ENCODE measurements at places on chromosomes 1 and 21. TPM values are rescaled to one million over a fixed set of nuclear protein-coding genes. Genes with fewer than 3 reads are reported as not detected.
A peak's percentile ranks its signal among the peaks of the same experiment; 100 is the strongest.

The PDC gene
- total RNA-seq: not detected

The MORC3 gene
- total RNA-seq: 21.7 TPM

The LDLRAD1 gene
- total RNA-seq: not detected

The TMEM63A gene
- 1.3 TPM for total RNA-seq

The FAM177B gene
- not detected for total RNA-seq

The SYDE2 gene
- total RNA-seq: 2.8 TPM

The CD5L gene
- total RNA-seq: not detected

The GPR157 gene
- 3.1 TPM for total RNA-seq

The OR2L13 gene
- not detected for total RNA-seq

GRCh38 chr1:190179817-190180216, 297.8 kb downstream of the BRINP3 start:
- DNase-seq: no peak

GRCh38 chr1:198186916-198187580, 30.2 kb downstream of the NEK7 start:
- DNase-seq: no peak

DNA sequence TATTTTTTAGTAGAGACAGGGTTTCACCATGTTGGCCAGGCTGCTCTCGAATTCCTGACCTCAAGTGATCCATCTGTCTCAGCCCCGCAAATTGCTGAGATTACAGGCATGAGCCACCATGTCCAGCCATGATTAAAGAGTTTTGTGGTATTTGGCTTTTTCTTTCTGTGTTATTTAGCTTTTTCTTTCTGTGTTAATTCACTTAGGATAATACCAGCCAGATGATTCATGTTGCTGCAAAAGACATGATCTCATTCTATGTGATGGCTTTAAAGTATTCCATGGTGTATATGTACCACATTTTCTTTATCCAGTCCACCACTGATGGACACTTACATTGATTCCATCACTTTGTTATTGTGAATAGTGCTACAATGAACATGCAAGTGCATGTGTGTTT, 1135.2 kb downstream of the AMY1C start:
- no peak for DNase-seq

DNA sequence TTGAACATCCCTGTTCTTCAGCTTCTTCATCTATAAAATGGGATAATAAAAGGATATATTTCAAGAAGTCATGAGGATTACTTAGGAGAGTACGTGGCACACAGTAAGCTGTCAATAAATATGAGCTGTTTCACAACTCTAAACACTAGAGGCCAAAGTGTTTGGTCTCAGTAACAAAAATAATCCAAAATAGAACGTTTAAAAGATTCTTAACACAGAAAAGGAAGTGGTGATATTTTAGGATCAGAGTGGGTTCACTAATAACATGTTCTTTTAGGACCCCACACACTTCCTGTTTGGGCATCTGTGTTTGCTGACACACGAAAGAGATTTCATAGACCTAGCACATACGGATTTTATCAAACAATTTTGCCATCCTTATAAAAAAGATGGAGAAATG, 32.9 kb downstream of the TNFSF18 start:
- no peak for DNase-seq

- no peak for DNase-seq
These were observed 10.1 kb downstream of the VAV3 start for GRCh38 chr1:107954719-107955415.

DNA sequence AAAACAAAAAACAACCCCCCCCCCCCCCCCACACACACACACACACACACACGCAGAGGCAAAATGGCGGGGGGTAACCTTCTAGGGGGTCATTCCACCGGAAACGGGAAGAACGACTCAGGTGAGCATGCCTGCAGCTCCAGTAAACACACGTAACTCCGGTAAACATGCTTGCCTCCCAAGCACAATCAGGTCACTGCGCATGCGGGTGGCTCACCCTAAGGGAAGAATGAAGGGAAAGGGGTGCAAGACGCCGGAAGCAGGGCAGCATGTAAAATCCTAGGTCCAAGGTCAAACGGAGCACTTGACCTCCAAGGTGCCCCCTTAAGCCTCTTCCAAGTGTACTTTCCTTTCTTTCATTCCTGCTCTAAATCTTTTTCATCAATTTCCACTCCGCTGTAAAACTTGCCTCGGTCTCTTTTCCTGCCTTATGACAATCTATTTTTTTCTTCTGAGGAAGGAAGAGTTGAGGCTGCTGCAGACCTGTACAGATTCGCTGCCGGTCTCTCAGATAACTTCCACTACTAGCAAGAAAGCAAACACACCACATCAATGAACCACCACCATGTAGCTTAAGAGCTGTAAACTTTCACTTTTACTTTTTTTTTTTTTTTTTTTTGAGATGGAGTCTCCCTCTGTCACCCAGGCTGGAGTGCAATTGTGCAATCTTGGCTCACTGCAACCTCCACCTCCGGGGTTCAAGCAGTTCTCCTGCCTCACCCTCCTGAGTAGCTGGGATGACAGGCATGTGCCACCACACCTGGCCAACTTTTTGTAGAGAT, 21.0 kb upstream of the CBR3 start:
- DNase-seq: no peak

GRCh38 chr1:77065693-77066342, 153.4 kb downstream of the PIGK start:
- DNase-seq: no peak

DNA sequence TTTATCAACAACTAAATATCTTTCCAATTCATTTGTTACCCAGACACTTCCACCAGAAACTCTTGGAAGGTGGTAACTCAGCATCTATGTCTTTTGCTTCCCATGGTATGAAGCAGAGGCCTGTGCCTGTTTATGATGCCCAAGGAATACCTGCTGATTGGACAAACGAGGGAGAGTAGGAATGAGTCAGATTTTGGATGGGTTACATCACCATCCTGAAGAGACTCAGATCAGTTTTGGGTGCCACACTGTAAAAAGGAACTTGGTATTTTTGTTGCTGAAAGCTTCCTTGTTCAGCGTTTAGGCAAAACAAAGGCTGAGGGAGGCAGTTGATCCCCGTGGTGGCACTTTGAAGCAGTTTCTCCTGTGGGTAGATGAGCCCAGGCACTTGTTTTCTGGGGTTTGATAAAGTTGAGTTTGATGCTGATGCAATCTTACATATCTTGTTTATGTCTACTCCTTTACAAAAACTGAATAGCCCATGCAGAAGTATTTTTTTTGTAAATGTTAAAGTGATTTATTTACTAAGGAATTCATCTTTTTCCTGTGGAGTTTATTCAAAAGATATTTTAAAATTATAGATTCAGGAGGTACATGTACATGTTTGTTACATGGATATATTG, 26.7 kb upstream of the CYP4X1 start:
- no peak for DNase-seq

DNA sequence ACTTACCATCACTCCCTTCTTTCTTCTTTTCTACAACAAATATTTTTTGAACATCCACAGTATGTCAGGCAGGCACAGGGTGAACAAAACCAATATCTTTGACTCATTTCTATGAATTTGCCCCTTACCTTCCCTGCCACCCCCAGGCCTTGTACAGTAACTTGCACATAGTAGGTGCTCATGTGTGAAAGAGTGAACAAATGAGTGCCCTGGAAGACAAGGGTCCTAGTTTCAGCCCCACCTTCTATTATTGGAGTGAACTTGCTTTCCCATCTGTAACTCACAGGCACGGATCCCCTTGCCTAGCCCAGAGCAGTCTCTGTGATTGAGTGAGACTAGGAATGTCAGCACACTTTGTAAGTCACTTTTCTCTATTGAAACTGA, 12.8 kb downstream of the ZDHHC18 start:
- DNase-seq: no peak

GRCh38 chr1:167517535-167518330, 596 bp downstream of the CD247 start:
- DNase-seq: peak; percentile 24

- no peak for DNase-seq
These were observed 392.9 kb upstream of the RUNX1 start for GRCh38 chr21:35441868-35442582.

DNA sequence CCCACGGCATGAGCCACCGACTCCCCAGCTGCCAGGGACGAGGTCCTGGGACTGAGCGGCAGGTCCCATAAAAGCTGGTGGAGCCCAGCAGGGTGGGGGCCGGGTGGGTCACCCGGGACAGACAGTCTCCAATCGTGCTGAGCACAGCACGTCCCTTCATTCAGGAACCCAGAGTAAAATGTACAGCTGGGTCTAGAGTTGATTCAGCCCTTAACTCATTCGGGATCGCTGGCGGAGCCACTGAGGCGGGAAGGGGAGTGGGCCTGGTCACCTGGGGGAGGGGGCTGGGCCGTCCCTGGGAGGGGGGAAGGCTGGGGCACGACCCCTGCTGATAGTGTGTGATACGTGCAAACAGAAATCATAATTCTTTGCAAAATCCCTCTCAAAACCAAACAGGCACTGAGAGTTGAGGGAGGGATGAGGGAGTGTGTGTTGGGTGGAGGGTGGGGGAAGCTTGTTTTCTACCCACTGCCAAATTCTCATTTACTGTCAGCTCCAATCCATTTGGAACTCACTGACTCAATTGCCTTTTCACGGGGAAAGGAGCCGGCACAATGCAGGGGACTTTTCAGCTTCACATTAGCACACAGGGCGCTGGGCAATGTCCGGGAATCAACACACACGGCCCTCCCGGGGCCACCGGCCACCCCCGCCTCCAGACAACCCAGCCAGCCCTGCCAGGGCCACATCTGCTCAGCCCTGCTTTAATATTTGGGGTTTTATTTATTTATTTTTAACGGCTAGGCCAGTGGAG, 13.8 kb downstream of the CASZ1 start:
- DNase-seq: no peak

GRCh38 chr1:50992532-50993318, 22.7 kb downstream of the CDKN2C start:
- DNase-seq: no peak

- no peak for DNase-seq
These were observed 14.6 kb upstream of the MUTYH start for GRCh38 chr1:45354838-45355237.

GRCh38 chr1:167196166-167196565, 24.5 kb upstream of the POU2F1 start:
- no peak for DNase-seq

GRCh38 chr1:230430499-230430898, 4.4 kb upstream of the PGBD5 start:
- no peak for DNase-seq

- peak; percentile 18 for DNase-seq
These were observed 37.8 kb upstream of the SIPA1L2 start for GRCh38 chr1:232667778-232668165.

DNA sequence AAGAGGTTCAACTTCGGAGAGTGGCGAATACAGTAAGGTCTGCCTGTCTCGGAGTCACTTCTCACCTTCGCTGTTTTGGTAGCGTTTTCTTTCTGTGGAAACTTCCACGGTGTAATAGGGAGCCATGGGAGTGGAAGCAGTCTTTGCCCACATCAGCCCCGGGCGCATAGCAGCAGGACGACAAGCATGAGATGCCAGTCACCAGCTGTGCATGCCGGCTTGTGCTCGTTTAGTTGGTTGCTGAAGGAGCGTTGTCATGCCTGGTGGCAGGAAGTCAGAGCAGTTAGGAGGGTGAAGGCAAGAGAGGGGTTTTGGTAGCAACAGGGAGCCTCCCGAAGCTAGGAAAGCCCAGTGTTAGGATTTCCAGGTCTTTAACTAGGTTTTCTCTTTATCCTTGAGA, 58.8 kb downstream of the MRPS6 start:
- DNase-seq: no peak

- DNase-seq: no peak
These were observed 69.0 kb upstream of the LRRC7 start for GRCh38 chr1:69498711-69499110.

- DNase-seq: no peak
These were observed 2.8 kb upstream of the CASQ2 start for GRCh38 chr1:115771094-115771846.

DNA sequence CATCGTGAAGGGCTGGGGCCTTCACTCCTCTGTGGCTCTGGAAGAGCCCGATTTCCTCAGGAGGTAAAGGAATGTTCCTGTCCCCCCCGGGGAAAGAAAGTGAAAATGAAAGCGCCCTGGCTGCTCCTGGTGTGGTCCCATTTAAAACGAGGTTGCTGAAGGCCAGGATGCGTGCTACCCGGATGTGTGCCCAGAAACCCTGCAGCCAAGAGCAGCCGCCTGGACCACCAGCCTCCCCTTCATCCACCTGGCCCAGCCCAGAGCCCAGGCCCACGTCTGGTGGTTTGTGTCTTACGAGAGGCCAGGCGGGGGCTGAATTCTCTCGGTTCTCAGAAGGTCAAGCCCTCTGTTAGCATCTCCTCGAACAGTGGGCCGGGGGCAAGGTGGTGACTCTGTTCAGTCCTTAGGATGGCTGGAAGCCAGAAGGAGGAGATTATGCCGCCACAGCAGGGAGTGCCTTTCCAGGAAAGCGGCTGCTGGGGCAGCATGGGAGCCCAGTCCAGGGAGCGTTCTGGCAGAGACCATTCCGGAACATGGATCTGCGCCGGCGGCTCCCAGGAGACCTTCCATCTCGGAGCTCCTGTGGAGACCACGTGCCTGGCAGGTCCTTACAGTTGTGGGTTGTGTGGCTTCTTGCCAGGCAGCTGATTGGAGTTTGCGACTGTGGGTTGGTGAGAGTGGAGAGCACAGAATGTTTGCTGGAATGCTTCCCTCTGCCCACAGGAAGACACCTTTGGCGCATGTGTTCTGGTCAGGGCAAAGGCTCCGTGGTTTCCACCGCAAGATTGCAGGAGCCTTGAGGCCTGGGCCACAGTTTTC, 1.4 kb downstream of the GUK1 start:
- DNase-seq: peak; percentile 88

DNA sequence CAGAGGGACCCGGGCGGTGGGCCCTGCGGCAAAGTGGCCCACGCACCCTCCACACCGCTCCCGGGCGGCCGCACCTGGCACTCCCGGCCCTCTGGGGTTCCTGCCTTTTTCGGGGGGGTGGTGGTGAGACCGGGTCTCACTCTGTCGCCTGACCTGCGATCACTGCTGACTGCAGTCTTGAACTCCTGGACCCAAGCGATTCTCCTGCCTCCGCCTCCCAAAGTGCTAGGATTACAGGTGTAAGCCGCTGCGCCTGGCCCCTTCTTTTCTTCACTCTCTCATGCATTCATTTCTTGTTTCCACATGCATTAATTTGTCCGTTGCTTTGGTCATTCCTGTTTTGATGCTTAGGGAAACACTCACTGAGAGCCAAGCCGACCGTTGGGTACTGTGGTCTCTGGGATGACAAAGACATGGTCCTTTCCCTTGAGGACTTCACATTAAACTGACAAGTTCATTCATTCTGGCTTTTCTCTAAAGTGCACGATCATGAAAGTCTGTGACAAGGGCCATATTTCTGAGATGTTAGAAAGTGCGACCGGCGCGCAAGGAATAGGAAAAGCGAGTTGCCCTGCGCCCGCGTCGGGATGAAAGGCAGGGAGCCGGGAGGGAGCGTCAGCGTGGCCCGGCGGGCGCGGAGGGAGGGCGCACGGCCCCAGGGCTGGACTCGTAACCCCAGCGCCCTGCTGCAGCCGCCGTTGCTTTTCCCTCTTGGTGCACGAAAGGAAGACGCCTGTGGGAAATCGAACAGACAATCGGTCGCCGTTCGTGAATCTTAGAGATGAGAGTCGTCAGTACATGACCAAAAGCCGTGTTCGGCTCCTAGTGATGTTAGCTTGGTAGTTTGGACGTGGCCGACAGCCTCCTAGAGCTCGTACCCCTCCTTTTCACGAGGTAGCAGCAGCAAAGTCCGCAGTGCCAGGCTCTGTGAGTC, 1.0 kb upstream of the MCOLN2 start:
- DNase-seq: peak; percentile 13
